ENCODE measurements at places on chromosomes 2 and 18. TPM values are rescaled to one million over a fixed set of nuclear protein-coding genes. Genes with fewer than 3 reads are reported as not detected.

GRCh38 chr2:204628926-204629712, 83.8 kb downstream of the PARD3B start:
- DNase-seq = no peak

GRCh38 chr2:175017618-175018414, 12.6 kb upstream of the CHN1 start:
- no peak for DNase-seq

DNA sequence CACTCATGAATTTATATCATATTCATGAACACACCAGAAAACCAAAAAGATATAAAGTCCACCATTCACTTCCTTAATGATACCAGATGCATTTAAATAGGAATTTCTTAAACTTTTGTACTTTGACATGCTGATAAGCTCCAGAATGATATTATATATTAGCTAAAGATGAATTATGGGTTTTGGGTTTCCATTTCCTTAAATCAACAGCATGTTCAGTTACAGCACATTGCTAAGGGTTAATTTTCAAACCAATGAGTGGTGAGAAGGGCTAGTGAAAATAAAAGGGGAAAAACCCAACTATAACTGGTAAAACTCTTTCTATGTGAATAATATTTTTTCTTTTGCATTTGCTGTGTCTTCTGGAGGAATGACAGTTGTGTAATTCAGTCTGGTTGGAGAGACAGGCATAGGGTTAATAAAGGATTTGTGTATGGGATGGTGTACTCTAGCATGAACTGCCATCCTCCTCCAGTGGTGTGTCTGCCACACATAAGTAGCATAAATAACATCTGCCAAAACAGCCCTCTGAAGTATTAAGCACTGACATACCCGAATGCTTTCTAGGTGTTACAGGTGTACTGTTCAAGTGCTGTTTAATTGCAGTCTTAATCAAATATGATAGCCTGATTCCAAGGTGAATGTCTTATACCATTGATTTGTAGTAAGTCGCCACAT, 19.3 kb upstream of the CPS1 start:
- DNase-seq = no peak

GRCh38 chr2:239401881-239402233, 1.0 kb upstream of the HDAC4 start:
- DNase-seq = peak; percentile 37

The GYPC gene
- 51.1 TPM for total RNA-seq

The CNRIP1 gene
- total RNA-seq = 21.6 TPM

DNA sequence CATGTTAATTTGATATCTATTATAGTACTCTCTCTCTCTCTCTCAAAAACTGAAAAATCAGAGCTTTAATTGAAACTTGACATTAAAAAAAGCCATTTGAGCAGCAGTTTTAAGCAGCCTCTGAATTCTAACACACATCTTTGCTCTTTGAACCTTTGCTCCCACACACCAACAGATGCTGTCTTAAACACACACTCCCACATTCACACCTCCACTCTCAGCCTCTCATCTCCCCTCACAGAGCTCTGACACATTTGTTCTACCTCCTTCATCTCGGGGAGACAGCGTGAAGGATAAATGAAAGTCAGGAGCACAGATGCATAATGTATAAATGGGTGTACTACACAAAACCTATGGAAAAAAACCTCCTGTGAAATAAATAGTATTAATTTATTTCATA, 95.2 kb downstream of the NAB1 start:
- no peak for DNase-seq

- DNase-seq = no peak
Observed at GRCh38 chr2:40488927-40489677, 37.2 kb upstream of the SLC8A1 start.

DNA sequence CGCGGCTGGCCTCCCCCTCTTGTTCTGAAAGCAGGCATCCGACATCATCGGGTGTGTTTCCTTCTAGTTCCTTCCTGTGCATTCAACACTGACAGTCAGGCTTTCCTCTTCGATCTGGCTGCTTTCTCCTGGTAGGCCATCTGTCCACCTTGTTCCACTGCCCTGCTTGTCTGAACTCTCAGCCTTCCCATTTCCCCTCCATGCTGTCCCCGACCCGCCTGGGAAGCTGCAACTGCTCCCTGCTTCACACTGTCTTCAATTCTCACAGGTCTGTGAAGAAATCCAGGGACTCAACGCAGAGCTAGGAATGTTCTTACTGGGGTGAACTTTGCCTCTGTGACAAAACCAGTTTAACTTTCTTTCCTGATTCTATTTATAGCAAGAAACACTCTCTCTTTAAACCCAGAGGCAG, 43.0 kb downstream of the KIF3C start:
- DNase-seq = peak; percentile 17

The TMEM18 gene
- total RNA-seq = 18.6 TPM

The CABLES1 gene
- 14.6 TPM for total RNA-seq

DNA sequence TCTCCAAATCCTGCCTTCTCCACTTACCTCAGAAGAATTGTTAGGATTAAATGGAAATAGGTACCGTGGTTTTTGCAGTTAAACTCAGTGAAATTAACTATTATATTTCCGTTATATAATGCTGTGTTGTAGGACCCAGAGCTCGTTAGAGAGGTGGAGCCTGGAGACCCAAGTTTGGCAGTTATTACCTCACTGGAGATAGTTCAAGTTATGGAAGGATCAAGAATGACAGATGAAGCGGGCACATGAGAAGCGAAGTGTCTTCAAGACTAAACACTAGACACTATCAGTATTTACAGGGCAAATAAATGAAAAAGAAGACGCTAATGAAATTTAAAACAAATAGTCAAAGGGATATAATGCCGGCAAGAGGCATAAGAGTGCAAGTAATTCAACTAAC, 866 bp downstream of the CWC22 start:
- no peak for DNase-seq

DNA sequence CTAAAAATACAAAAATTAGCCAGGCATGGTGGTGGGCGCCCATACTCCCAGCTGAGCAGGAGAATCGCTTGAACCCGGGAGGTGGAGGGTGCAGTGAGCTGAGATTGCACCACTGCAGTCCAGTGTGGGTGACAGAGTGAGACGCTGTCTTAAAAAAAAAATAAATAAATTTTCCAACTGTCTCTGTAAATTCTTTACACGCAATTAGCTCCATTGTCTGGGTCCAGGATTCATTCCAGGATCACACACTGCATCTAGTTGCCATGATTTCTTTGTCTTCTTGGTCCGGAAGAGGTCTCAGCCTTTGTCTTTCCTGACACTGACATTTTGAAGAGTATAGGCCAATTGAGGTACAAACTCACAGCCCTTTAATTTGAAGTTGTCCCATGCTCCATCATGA, 167.6 kb upstream of the NYAP2 start:
- DNase-seq = no peak

- no peak for DNase-seq
Observed at GRCh38 chr2:118853129-118853640, 5.7 kb upstream of the EN1 start.

The LOXHD1 gene
- 0.12 TPM for total RNA-seq

GRCh38 chr18:56455874-56456273, 182.5 kb downstream of the TXNL1 start:
- DNase-seq = no peak

Measured in mucosa of gallbladder (tissue), 1 donor.